ENCODE measurements at places on chromosomes 6 and 20. TPM values are rescaled to one million over a fixed set of nuclear protein-coding genes. Genes with fewer than 3 reads are reported as not detected.

GRCh38 chr6:92967362-92967761, 452.0 kb downstream of the EPHA7 start:
- DNase-seq = no peak

Gene FUT9
- 4.9 TPM for total RNA-seq

DNA sequence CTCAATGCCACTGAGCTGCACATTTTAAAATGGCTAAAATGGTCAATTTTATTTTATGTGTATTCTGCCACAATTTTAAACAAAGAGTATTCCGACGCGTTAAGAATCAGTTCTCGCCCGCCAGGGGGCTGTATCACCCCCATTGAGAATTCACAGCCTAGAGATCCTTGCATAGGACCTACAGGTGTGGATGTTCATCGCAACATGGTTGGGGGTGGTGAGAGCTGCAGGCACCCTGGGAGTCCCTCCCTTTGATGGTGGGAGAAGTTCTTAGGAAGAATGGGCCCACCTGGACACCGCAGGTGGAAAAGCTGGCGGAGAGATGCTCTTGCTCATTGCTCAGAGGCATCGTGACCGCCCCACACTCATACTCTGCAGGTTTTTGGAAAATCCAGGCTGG, 63.5 kb downstream of the SLC2A10 start:
- no peak for DNase-seq

Gene ID4
- total RNA-seq = 90.9 TPM

DNA sequence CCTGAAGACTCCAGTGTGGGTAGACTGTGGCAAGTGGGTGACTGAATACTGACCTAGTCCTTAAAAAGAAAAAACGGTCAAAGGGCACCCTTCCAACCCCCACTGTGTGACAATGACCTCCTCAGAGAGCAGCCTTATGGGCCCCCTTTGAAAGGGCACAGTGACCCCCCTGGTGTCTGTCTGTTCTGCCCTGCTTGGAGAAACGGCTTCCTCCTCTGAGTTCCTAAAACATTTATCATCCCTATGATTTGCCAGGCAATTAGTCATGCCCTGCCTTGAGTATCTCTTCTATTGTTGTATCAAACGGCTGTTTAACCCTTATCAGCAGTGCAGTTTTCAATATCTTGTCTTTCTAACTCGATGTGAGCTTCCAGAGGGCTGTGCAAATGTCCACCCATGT, 21.0 kb upstream of the STX16 start:
- no peak for DNase-seq

- DNase-seq = no peak
Measured at GRCh38 chr20:6599876-6600735, 167.4 kb upstream of the BMP2 start.

Gene PPDPF
- 280 TPM for total RNA-seq

Gene TOX2
- 1.5 TPM for total RNA-seq

GRCh38 chr6:82458147-82458546, 94.5 kb downstream of the TPBG start:
- DNase-seq = no peak

DNA sequence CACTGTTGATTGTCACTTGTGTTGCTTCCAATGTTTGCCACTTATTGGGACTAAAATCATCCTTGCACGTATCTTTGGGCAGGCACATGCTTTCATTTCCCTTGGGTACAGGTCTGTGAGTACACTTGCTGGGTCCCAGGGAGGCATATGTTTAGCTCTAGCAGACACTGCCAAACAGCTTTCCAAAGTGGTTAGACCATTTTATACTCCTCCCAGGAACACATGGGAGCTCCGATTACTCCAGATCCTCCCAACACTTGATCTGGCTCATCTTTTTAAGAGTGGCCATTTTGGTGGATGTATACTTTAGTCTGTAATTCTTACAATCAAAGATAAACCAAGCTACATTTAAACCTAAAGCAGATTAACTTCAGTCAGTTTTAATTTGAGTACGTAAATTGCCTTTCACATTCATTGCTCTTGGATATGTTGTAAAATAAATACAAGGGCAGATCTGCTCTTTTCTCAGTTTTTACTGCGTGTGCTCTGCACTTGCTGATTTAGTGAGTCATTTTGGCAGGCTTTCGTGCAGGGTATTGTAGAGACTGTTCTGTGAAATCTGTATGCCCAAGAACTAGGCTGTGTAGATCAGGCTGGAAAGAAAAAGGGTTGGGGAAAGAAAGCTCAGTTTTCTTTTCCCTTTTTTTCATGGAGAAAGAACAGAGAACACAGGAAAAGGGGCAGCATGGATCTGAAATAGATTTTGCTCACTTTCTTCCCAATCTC, 19.5 kb downstream of the SLC22A1 start:
- no peak for DNase-seq

GRCh38 chr20:11492846-11493245, 424.8 kb upstream of the BTBD3 start:
- no peak for DNase-seq

Gene POM121L2
- total RNA-seq = 0.10 TPM

DNA sequence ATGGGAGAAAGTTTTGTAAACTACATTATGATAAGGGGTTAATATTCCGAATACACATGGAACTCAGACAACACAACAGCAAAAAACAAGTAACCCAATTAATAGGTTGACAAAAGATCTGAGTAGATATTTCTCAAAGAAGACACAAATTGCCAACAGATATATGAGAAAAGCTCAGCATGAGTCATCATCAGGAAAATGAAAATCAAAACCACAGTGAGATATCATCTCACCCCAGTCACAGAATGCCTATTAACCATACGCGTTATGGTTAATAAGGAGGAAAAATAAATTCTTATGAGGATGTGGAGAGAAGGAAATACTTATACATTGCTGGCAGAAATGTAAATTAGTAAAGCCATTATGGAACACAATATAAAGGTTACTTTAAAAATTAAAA, 695.0 kb downstream of the COL12A1 start:
- no peak for DNase-seq

Gene C6orf52
- 3.7 TPM for total RNA-seq

DNA sequence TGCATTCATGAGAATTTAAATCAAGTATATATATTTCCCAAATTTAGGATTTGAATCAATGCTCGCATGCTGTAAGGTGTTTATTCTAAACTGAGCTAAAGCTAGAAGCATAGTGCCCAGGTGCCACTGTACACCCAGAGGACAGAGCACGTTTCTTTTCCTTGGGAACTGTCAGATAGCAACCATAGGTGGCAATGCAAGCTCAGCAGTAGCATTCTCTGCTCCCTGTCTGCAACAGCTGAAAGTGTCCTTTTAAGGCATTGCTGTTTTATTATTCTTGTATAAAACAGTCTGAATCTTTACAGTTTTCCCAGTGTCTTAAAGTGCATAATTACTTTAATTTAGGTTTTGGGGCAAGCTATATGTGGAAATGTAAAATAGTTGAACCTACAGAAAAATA, 443.4 kb upstream of the MMS22L start:
- DNase-seq = no peak

- DNase-seq = no peak
Measured at GRCh38 chr6:36712816-36713215, 15.2 kb downstream of the RAB44 start.

GRCh38 chr6:73610444-73611275, 43.1 kb downstream of the SLC17A5 start:
- no peak for DNase-seq

- no peak for DNase-seq
Measured at GRCh38 chr6:1143655-1144054, 168.2 kb upstream of the FOXQ1 start.

GRCh38 chr6:111692327-111693164, 86.9 kb upstream of the TRAF3IP2 start:
- no peak for DNase-seq

DNA sequence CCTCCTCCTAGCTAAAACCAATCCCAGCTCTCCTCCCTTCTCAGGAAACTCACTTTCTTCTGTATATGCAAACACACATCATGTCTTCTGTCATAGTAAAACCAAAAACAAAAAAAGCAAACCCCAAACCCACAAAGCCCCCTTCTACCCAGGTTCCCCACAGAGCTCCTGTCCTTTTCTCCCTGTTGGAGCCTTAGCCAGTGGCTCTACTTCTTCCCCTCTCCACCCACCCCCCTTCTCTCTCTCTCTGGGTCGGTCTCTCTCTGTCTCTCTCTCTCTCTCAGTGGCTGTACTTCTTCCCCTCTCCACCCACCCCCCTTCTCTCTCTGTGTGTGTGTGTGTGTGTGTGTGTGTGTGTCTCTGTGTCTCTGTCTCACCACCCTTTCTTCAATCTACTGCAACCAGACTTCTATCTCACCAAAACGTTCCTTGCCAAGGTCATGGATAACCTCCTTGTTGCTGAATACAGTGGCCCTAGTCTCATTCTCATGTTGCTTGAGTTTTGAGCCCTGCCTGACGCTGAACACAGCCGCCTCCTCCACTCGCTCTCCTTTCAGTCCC, 8.7 kb upstream of the OSER1 start:
- no peak for DNase-seq

- no peak for DNase-seq
Measured at GRCh38 chr20:62246872-62247652, 8.7 kb downstream of the OSBPL2 start.

DNA sequence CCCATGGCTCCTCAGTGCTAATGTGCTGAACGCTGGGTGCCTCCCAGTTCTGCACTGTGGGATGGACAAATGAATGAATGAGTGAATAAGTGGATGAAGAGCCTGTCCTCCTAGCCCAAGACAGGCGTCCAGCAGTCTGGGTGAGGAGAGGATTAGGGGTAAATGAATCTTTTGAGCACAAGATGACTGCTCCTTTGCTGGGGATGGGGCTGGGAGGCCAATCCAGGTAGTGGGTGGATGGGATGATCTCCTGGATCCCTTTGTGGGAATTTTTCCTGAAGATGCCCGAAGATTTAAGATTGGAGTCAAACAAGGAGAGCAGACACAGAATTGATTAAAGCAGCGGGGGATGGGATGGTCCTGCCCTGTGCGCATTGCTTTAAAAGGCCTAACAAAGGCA, 65.3 kb upstream of the MLN start:
- no peak for DNase-seq

- no peak for DNase-seq
Measured at GRCh38 chr6:18080544-18080943, 41.9 kb downstream of the NHLRC1 start.

GRCh38 chr6:160031871-160032270, 63.0 kb downstream of the IGF2R start:
- no peak for DNase-seq

Gene SPTLC3
- 10.6 TPM for total RNA-seq

DNA sequence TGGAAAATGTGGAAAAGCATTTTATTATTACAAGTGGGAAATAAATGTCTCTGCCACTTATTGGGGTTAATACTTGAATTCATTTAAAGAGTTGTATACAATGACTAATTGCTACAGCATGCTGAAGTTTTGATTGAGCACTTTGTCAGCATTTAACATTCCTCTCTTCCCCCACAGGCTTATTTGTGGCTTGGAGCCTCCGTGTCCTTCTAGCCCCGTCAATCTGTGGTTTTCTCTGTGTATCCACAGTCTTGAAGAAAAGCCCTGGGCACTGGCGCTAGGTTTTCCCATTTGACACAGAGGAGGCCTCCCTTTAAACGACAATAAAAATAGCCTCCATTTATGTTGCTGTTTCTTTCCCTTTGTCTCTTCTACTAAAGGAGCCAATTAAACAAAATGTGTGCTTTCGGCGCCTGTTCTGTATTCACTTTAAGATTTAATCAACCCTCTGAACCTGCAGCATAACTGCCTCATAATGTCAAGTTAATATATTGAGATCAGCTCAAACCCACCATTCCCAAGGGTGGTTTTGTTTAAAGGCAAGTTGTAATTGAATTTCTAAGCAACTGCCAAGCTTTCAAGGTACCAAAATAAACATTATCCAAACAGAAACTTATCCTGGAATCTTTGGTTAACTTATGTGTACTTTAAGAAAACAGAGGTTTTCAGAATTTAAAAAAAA, 326.6 kb upstream of the RNF24 start:
- no peak for DNase-seq

DNA sequence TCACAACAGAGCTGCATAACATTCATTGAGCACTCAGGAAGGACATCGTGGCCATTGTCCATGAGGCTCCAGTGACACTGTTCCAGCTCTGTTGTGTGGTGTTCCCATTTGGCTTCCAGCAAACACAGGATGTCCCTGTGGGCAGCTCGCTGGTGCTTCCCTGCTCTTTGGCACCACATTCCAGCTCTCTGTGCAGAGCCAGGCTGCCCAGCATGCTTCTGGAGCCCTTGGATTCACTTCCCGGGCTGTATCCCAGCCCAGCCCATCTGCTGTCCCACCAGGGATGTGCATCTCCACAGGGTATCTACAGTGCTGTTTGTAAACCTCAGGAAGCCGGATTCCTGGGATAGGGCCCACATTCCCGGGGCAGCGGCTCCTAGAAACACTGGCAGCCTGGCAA, 57.2 kb downstream of the CTCFL start:
- no peak for DNase-seq

- no peak for DNase-seq
Measured at GRCh38 chr6:41051873-41052272, 1.1 kb upstream of the APOBEC2 start.

GRCh38 chr6:166341464-166341863, 881 bp downstream of the SFT2D1 start:
- no peak for DNase-seq

- DNase-seq = no peak
Measured at GRCh38 chr6:32472781-32473375, 33.2 kb downstream of the HLA-DRA start.

- no peak for DNase-seq
Measured at GRCh38 chr20:3420211-3420707, 12.8 kb upstream of the DNAAF9 start.

Gene CCN5
- total RNA-seq = not detected

DNA sequence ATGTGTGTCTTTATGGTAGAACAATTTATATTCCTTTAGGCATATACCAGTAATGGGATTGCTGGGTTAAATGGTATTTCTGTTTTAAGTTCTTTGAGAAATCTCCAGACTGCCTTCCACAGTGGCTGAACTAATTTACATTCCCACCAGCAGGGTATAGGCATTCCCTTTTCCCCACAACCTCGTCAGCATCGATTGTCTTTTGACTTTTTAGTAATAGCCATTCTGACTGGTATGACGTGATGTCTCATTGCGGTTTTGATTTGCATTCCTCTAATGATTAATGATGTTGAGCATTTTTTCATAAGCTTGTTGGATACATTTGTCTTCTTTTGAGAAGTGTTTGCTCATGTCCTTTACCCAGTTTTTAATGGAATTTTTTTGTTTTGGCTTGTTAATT, 5.3 kb upstream of the TASP1 start:
- no peak for DNase-seq

- no peak for DNase-seq
Measured at GRCh38 chr20:38569747-38570525, 11.1 kb upstream of the ADIG start.

Gene NRSN1
- total RNA-seq = 0.17 TPM

DNA sequence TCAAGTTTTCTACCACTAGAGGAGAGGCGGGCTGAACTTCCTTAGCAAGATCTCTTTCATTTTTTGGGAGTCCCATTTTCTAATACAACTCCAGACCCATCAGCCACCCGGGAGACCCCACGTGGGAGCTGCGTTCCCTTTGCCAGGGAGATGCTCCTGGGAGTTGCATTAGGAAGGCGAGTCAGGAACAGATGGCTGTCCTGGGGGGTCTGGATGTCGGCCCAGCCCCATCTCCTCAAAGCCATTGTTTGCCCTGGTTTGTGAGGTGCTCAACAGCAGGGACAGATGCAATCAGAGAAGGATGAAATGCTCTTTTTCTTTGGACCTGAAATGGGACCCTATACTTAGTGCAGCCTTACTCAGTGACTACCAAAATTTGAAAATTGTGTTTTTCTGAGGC, 39.4 kb downstream of the CARMIL1 start:
- no peak for DNase-seq

GRCh38 chr6:144678844-144679243, 393.7 kb downstream of the UTRN start:
- no peak for DNase-seq
